DND-41 (cell line): ENCODE measurements at places on chromosomes 1 and 21.

- DNase-seq: no peak
These were observed 3.0 kb downstream of the SDE2 start for GRCh38 chr1:225995919-225996864.

DNA sequence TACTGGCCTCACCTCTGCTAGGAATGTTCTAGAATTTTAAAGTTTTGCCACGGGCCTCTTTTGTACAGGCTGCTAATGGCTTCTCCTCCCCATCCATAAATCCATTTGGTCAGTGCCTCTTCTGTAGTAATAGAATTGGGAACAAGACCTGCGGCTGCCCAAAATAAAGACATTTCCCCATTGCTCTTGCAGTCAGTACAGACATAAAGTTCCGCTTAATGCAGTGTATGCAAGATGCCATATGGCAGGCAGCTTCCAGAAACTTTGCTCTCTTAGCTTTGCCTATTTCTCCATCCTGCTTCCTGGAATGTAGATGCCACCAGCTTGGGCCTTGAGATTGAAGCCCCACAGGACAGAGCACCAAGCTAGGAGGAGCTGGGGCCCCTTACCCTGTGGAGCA is 3.7 kb upstream of the SLC2A5 start:
- no peak for DNase-seq

- DNase-seq: no peak
These were observed 428.3 kb upstream of the ZRANB2 start for GRCh38 chr1:71509051-71509595.

- no peak for DNase-seq
These were observed 18.8 kb upstream of the F3 start for GRCh38 chr1:94560333-94560732.

DNA sequence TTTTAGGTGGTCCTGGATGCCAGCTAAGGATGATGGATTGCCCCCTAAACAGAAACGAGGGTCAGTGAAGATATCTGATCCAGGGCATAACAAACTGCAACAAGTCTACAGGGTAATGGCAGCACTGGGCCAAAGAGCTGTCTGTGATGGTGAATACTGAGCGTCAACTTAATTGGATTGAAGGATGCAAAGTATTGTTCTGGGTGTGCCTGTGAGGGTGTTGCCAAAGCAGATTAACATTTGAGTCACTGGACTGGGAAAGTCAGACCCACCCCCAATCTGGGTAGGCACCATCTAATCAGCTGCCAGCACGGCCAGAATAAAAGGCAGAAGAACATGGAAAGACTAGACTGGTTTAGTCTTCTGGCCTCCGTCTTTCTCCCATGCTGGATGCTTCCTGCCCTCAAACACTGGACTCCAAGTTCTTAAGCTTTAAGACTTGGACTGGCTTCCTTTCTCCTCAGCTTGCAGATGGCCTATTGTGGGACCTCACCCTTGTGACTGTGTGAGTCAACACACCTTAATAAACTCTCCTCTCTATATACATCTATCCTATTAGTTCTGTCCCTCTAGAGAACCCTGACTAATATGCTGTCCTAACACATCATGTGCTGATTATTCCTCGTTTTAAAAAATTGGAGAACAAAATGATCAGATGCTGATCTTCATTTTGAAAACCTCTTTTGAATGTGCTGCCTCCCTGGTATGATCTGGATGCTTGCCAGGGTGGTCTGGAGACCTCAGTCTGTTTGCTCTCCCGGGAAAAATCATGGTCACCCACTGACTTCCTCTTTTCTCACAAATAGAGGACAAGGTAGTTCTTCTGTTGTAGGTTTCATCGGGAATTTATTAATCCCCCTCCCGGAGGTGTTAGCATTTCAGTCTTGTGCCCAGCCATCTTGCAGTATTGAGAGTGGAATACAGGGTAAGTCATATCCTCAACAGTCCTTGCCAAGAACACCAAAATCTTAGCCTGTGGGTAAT is 234.7 kb downstream of the SETD4 start:
- no peak for DNase-seq

DNA sequence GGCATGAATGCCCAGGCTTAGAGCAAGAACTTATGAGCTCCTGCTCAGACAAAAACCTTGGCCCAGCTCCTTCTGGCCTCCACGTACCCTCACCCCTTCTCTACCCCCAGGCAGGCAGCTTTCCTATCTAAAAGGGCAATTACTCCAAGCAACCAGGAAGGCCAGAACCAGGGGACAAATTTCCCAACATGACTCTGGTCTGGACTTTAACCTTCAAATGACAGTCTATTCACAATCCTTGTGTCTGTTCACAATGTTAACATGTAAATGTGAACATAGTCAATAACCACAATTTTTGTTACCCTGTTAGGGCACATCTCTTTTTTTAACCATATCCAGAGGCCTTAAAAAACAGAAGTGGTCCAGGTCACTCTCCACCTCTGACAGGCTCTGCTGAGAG is 64.4 kb upstream of the LAPTM5 start:
- no peak for DNase-seq

GRCh38 chr1:165290148-165290547 is 66.4 kb downstream of the LMX1A start:
- DNase-seq: no peak

DNA sequence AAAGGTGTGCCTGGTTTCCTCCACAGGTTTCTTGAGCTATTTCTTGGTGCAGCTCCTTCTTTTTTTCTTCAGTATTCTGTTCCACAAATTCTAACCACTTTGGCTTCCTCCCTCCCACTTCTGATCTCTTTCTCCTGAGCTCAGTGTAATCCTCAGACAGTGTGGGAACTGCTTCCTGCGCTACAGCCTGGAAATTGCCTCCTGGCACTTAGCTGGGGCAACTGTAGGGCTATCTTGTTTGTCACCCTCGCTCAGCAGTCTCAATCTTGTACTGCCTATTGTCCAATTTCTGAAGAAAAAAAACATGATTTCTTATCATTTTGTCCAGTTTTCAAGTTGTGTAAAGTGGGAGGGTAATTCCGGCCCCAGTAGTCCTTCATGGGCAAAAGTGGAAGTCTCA is 24.0 kb upstream of the GALNT2 start:
- DNase-seq: no peak

GRCh38 chr1:233569636-233570035 is 44.3 kb upstream of the KCNK1 start:
- no peak for DNase-seq

DNA sequence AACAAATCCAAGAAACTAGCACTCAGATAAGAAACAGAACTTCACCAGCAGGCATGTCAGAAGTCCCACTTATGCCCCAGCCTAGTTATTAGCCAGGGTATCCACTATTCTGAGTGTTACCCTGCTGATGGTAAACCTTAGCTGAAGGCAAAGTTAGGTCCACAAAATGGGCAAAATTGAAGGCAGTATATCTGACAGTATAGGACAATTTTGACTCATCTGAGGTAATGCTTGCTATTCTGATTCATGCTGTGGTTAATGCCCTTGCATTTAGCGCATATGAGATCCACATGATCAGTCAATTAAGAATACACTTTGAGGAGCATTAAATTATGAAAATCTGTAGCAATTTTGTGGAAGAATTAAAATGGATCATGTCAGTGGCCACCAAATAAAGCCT is 15.1 kb downstream of the IFI44 start:
- DNase-seq: no peak

DNA sequence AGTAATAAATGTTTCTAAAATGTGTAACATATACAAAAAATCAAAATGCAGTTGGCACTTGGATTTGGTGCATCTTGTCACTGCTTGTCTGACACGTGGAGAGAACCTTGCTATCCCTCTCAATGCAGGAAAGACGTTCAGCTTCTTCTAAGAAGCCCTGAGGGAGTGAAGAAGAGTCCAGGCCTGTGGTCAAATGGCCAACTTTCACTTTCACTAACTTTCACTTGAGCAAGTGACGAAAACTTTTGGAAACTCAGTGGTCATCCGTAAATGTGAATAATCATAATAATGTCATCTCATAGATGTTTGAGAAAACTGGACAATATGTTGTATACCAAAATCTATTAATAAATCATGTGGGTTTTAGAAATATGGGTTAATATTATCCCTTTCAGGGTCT is 61.9 kb downstream of the ERG start:
- DNase-seq: no peak

DNA sequence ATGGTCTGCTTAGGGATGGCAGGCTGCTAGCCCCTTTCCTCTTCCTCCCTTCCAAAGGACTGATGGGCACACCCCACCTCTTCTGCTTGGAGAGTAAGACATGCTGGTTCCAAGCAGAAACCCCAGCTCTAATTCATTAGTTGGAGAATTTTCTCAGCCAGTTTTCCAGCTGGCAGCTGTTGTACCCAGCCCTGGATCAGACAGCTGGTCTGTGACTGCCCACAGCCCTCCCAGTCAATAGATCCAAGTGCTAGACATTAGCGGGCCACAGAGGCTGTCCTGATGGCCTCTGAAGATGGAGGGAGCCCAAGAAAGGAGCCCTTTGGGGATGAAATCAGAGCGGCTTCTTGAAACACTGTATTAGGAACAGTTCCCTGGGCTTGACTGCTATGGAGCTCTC is 35.8 kb downstream of the ACOT11 start:
- DNase-seq: no peak

- no peak for DNase-seq
These were observed 101.3 kb upstream of the USP24 start for GRCh38 chr1:55316502-55316901.
